ENCODE measurements at places on chromosomes 2 and 18.

DNA sequence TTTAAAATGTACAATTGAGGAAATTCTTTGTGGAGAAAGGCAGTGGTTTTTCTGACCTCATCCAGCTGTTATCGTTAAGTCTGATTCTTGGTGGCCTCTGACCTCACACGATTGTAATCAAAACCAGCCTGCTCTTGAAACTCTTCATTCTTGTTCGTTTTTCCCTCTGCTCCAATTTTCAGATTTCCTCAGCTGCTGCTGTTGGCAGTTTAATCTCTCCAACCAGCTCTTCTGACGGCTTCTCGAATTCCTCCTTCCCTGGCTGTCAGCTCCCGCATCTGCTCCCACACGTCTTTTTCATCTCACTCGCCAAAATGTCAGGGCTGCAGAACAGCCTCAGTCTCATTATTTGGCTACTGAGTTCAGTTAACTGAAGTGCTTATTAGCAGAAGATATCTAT lies 136.1 kb downstream of the DCDC2C start:
- no peak for DNase-seq

DNA sequence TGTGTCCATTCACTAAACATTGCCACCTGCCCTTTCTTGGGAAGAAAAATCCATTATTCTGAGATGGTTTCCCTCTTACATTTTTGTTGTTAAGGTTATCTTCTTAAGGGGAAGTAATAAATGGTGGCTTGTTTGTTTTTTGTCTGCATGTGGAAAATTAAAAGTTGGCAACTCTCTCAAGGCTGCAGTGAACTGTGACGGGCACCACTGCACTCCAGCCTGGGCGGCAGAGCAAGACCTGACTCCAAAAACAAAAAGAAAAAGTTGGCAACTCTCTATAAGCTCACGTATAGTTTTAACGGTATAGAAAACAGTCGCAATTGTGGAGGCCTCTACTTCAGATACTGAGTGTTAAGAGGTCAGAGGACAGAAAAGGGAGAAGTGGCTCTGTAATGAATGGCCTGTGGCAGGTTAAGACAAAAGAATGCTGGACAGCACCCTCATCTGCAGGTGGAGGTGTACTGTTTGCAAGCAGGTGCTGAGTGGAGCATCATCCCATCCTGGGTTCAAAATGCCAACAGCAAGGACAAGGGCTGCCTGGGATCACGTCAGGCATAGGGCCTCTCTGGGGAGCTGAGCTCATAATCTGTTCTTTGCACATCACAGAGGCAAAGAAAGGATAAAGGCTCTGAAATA lies 16.7 kb downstream of the L3MBTL4 start:
- DNase-seq, result no peak

DNA sequence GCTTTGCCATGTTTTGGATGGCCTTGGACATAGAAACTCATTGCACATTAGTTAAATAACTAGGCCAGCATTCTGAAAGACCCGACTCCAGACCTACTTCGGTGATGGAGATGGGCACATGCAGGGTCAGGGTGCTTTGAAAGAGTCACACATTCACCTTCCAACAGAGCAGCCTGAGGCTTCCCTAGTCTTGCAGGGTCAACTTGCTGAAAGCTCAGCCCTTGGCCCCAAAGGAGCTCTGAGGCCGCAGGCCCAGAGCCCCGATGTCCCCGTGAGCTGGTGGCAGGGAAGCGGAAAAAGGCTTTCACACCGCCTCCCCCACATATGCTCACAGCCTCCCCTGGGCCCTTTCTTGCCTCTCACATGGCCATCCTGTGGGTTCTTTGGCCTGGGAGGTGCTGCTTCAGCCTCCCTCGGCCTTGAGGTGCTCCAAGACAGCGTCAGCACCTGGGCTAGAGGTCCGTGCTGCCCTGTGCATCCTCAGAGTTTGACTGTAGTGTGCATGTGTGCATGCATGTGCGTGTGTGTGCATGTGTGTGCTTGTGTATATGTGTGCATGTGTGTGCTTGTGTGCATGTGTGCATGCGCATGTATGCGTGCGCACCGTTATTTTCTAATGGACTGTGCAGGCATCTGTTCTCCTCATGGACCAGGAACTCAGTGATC lies 21.6 kb downstream of the LDLRAD4 start:
- DNase-seq, result no peak

DNA sequence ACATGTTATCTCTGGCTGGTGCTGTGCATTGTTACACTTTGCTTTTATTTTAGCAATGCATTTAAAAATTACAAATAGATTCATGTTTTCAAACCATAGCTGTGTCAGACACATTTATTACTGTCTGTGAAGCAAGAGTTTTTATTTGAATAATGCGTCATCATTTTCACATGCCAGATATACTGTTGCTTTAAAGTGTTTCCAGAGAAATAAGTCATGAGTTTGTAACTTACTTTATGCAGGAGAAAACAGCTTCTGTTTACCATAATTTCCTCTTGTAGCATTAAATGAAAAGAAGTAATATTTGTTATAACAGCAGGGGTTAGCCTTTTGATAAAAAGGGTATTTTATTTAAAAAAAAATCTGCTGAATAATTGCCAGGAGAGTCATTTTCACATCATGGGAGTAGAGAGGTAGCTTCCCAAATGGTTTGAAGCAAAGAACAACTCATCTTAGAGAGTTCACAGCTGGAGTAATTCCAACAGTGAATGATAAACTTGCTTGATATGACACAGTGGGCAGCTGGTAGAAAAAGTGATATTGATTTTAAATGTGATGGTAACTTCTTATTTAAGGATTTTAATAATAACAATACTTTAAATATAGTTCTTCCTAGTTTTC lies 1274.5 kb upstream of the CRIM1 start:
- DNase-seq, result no peak

DNA sequence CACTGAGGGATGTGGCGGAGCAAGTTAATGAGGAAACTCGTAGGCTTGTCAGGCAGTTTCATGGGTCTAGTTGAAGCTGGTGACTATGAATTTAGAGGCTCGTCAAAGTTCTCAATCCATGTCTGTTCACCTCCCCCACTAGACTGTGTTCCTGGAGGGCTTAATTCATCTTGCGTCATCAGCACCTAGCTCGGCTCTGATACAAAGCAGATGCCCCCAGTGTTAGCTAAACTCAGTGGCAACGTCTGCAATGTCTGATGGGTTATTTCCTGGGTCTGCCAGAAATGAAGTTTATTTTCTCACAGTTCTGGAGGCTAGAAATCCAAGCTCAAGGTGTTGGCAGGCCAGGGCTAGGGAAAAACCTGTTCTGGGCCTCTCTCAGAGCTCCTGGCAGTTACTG lies 140.6 kb downstream of the PID1 start:
- no peak for DNase-seq

DNA sequence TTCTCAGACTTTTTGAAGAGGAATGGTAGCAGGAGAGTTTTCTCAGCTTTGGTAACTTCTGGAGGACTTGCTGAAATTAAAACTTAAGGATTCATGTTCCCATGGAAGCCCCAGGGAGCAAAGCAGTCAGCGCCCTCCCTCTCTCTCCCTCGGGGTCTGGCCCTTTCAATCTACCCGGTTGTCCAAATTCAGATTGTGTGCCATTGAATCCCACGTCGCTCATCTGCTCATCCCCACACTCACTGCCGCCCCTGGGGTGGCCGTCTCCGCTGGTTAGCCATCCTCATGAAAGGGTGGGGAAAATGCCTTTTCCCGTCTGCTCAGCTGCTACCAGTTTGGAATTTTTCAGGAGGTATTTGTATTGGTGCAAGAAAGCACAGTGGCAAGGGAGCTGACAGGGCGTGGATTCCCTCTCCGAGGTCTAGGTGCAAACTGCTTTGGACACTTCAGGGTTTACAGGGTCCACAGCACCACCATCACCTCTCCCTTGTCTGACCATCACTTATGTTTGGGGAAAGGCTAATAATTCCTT lies 27.1 kb downstream of the MCFD2 start:
- no peak for DNase-seq

DNA sequence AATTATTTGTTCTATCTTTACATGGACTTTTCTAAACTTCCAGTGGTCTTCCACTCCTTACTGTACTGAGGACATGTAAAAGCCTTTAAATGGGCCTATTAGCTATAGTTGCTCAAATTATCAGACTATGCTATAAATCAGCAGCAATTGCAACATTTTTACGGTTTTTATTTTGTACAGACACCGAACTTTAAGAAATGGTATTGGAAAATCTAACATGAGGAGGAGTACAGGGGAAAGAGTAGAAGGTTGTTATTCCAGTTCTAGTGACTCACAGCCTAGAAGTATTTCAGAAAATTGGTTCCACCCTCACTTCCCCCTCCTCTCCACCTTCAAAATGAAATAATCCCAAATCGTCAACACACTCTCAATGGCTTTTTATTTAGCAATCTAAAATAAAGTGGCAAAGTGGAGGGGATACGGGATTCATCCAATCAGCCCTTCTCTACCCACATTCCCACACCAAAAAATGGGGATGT lies 1.1 kb downstream of the NCKAP1 start:
- DNase-seq, result no peak

DNA sequence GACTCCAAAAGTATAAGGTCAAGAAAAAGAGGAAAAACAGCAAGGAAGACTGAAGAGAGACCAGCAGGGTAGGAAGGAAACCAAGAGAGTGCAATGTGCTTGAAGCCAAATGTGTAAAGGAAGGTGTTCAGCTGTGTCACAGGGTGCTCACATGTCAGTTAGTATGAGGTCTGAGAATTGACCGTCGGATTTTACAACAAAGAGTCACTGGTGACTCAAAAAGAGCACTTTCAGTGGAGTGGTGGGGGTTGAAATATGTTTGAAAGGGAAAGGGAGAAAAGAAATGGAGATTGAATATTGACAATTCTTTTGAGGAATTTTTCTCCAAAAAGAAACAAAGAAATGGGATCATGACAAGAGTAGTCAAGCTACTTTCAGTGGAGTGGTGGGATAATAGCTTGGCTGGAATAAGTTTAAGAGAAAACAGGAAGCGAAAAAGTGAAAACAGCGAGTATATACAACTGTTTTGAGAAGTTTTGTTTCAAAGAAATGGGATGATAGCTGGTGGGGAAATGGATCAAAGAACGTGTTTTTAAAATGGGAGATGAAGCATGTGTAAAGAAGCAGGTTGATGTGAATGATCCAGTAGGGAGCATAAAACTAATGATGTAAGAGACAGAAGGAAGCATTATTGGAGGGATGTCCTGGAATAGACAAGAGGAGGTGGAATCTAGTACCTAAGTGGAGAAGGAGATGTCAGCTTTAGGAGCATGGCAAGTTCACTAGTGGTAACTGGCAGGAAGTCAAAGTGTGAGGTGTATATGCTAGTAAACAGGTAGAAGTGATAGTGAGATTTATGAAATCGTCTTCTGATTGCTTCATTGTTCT lies 3.6 kb upstream of the TSPYL6 start:
- no peak for DNase-seq

DNA sequence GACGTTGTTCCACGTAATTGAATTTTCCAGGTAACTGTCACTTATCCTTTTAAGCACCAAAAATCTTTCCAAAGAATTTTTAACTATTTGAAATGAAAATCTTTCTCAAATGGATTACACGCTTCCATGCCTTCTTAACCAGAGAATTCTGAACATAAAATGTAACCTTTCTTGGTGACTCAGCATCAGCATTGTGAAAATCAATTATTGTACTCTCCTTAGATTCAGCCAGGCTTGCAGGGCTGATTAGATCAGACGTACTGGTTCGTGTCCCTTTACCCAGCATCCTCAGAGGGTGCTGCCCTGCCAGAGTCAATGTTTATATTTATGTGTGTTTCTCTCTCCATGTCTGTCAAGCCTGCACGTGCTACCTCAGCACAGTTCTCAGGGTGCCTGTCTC lies 623.9 kb downstream of the CNTNAP5 start:
- no peak for DNase-seq

GRCh38 chr18:74064510-74064909 lies 83.1 kb downstream of the FBXO15 start:
- no peak for DNase-seq

DNA sequence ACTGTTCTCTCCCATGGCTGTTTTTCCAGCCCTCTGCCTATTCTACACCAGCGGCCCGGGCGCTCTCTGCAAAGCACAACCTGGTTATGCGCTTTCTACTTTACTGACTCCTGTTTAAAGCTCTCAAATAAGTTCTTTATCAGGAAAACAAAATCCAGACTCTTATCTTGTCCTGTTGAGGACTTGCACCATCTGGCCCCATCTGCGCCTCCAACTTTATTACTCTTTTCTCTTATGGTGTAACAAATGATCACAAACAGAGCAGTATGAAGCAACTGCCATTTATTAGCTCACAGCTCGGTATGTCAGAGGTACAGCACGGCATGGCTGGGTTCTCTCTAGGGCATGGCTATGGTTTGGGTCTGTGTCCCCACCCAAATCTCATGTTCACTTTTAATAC lies 236.5 kb upstream of the NT5C1B start:
- DNase-seq, result no peak

GRCh38 chr18:48230467-48231113 lies 178.6 kb downstream of the ZBTB7C start:
- no peak for DNase-seq

Data from stimulated activated CD4-positive, alpha-beta T cell treated with anti-CD3 and anti-CD28 coated beads, Interleukin-1b, Interleukin-23, amount 100 ng/mL, for 1 hour (primary cell).